ENCODE measurements at places on chromosomes 4 and X.
A peak's percentile ranks its signal among the peaks of the same experiment; 100 is the strongest.

DNA sequence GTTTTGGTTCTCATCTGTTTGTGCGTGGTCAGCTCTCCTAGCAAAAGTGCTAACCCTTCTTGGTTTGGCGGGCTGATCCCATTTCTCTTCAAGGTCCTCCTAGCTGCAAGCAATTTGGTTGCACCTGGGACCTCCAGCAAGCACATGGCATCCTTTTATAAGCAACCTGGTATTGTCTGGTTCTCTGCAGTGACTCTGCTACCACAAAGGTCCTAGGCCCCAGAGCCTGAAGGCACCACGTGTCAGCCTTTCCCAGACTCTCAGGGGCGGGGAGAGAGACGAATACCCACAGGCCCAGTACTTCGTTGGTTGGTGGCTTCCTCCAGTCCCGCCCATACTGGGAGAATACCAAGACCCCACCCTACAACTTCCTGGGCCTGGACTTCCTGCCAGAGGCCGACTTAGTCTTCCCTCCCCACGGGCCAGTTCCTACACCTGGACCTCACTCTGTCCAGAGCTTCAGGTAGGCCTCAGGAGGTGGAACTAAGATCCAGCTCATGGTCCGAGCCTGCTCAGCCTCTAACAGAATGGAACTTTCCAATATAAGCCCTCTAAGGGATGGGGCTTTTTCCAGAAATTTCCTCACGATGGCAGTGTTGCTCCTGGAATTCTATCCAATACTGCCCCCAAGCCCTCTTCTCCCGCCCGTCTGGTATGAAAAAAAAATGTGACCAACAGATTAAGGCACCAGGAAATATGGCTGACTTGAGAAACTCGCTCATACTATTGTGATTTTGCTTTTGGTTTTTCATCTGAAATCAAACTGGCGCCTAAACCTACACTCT, 192.5 kb upstream of the STK26 start:
- peak; percentile 95 for DNase-seq

GRCh38 chr4:100593935-100594334, 76.1 kb upstream of the EMCN start:
- no peak for DNase-seq

DNA sequence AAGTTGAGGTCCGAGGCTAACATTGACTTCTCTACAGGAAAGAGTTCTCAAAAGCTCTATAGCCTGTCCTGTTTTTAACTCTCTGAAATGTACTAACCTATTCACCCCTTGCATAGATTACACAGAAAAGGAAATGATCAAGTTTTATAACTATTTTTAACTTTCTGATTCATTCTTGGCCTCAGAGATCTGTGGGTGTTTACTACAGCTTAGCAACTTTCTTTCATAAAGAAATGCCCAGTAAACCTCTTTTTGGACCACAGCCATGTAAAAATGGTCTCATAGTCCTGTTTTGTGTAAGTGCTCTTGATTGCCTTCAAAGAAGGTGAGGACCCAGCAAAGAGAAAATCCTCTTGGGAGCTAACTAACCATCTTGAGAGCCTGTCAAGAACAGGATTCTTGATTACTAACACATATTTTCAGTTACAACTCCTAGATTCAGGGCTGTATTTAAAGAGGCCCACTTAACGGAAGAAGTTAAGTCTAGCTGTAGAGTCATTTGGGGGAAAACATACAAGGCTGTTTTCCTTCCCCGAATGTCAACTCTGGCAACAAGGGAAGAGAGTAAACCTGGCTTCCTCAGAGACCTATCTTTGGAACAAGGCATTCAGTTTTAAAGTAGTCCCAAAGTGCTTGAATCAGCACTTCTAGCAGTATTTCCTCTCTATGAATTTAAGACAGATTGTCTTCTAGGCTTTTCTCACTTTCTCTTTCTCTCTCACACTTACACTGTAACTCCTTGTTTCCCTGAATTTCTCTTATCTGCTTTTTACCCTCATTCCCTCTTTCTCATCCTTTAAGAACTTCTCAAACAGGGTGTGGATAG, 78.2 kb downstream of the IL21 start:
- no peak for DNase-seq

GRCh38 chrX:40434947-40435346, 145.8 kb upstream of the ATP6AP2 start:
- DNase-seq, result peak; percentile 64

GRCh38 chr4:183840311-183840710, 64.8 kb upstream of the STOX2 start:
- DNase-seq, result peak; percentile 87

- no peak for DNase-seq
Observed at GRCh38 chrX:94545722-94546121, 871.7 kb downstream of the FAM133A start.

DNA sequence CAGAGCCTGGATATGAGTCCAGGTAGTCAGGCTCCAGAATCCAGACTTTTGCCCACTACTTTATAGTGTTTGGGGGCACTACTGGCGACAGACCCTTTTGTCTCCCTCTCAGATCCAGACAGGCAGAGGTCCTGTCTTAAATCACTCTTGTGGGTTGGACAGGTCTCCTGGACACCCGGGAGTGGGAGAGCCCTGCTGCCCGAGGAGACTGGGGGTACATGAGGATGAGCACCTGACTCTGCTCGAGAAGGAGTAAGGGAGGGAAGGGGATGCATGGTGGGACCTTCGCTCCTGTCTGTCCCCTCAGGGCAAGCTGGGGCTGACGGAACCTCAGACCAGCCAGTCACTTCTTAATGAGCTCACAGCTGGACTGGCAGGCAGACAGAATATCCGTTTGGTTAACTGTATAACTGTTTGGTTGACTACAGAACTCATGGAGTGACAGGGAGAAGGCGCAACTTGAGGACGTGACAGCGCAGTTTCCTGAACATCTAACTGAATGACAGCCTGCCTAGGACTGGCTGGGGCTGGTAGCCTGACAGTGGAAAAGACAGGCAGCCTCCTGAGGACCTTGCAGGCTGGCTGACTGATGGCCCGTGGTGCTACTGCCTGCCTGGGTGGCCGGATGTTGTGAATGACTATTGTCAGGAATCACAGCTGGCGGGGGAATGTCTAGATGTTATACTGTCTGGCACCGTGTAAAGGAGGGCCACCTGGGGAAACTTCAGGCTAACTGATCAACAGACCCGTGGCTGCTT, 1.6 kb upstream of the SUV39H1 start:
- no peak for DNase-seq

GRCh38 chrX:2828344-2828958, at the start of gene GYG2:
Gene GYG2 (plus strand): TSS chrX:2828930. CDS start chrX:2830189, 1,259 bp downstream.
- DNase-seq, result peak; percentile 59

GRCh38 chr4:53055274-53055673, 193.2 kb downstream of the RASL11B start:
- no peak for DNase-seq

GRCh38 chr4:114041117-114041475, 61.6 kb upstream of the ARSJ start:
- no peak for DNase-seq

DNA sequence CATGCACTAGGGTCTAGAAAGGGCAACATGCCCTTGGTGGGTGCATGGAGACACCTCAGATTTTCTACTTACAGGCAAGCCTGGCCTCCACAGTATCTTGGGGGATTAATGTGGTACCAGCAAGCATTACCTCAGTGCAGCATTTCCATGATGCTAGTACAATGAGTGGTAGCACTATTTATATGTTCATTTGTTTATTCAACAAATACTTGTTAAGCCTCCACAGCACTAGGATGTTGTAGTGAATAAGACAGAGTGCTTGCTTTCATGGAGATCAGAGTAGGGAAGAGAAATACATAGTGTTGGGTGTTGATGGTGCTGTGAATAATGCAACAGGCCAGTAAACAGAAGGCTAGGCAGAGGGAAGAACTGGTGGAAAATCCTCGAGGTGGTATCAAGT, 133.4 kb downstream of the KLHL8 start:
- DNase-seq, result no peak

DNA sequence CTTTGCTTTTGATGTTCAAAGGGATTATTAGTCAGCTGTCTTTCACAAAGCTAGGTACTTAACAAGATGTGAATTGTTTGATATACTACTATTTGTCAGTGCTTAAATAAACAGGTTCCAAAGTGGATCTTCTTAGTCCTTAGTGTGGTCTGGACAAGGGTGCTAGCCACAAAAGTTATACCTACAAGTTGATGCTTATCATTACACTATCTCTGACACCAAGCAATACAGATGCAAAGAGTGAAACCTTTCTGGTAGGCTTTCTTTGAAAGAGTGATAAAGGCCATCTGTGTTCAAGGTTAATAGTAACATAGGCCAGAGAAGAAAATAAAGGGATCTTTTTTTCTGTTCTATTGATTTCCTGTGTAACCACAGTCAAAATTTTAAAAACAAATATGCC, 12.2 kb upstream of the RBPJ start:
- no peak for DNase-seq

DNA sequence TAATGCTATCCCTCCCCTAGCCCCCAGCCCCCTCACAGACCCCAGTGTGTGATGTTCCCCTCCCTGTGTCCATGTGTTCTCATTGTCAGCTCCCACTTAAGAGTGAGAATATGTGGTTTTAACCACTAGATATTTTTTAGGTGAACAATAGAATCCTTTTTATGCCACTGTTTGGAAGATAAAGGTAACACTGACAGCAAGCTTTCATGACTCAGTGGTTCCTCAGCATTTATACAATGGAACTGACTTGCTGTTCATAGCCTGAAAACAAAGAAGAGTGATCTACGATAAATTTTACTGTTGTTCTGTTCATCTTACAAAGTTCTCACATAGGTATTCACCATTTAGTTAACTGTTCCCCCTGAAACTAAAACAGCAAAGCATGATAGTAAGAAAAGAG, 147.8 kb downstream of the ARHGAP10 start:
- DNase-seq, result no peak

DNA sequence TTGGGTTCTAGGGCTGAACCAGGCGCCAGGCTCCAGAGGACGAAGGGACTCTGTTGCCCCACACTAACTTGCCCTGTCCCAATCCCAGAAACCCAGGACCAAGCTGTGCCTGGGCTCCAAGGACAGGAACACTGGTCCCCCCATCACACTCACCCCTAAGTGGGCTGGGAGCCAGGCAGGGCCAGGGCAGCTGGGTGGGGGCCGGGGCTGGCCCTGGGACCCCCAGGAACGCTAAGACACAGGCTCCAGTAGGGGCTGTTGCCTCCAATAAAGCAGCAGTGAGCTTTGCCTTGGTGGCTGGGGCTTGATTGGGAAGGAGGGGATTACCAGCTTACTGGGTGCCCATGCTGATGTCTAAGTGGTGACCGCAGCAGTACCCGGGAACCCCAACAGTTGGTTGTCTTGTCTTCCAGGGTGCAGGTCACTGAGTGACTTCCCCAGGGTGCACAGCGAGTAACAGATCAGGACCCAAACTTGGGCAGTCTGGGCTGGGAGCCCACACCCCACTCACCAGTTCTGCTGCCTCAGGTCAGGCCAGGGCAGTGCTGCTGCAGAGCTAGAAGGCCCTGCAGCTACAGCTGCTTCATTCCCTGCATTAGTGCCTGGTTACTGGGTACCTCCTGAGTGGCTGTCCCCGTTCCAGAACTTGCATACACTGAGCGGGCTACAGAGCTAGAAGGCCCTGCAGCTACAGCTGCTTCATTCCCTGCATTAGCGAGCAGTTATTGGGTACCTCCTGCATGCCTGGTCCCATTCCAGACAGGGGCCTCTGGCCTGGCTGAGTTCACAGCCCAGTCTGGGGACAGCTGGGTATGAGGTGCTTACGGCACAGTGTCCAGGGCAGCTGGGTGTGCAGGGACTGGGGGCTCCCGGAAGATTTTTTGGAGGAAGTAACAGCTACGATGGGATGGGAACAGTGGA, 9.4 kb upstream of the ADD1 start:
- no peak for DNase-seq

DNA sequence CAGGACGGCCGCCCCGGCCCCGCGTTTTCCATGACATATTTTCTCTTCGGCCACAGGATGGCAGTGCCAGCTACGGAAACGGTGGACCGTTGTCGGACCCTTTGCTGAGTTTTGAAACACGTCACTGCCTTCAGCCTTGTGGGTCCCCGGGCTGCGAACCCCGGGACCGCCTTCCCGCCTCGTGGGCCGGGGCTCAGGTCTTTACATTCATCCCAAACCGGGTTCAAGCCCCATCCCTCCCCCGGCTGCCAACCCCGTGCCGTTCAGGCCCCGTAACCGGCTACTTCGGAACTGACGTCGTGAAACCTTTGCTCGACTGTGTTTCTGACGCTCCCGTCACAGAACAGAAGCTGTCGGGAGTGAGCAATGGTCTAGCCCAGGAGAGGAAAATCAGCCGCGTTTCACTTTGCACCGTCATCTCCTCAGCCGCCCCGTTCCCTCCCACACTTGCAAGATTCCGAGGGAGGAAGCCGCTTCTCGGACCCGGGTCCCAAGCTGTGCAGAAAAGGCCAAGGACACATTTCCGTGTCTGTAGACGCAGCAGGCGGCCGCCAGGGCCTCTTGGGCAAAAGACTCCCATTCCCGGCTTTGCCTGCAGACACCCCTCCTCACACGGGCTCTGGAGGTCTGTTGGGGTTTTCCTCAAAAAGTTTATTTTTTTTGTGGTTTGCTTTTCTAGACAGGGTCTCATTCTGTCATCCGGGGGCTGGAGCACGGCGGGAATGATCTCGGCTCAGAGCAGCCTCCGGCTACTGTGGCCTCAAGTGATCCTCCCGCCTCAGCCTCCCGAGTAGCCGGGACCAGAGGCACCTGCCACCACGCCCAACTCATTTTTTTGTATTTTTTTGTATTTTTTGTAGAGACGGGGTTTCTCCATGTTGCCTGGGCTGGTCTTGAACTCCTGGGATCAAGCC, 41.4 kb upstream of the PPP2R3B start:
- DNase-seq, result peak; percentile 49

GRCh38 chrX:132094164-132094563, 33.7 kb downstream of the FRMD7 start:
- peak; percentile 29 for DNase-seq

- peak; percentile 37 for DNase-seq
Observed at GRCh38 chr4:125091-125771, 930 bp downstream of the ZNF718 start.

DNA sequence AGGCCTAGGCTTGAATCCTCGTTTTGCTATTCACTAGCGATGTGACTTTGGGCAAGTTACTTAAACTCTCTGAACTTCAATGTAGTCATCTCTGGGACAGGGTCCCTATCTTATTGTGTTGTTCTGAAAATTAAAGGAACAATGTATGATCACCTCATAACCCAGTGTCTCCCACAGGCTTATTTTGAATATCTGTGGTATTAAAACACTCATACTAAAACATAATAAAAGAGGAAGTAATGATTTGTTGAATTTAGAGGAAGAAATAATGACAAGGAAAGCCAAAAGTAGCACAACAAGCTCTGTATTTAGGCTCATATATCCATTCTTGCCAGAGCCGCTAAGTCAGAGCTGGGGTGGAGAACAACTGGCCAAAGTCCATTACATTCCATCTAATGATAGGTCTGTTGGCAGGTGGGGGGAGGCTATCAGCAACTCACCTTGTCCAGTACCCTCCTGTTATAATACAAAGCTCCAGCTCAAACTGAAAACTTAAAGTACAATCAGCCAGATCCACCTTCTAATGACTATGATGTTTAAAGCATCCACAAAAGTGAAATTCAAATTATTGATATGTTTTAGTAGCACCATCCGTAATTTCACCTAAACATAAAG, 64.5 kb upstream of the LSM6 start:
- no peak for DNase-seq

GRCh38 chrX:37767430-37767829, 12.4 kb upstream of the CYBB start:
- DNase-seq, result no peak
